ENCODE measurements at places on chromosomes 6 and 20.

DNA sequence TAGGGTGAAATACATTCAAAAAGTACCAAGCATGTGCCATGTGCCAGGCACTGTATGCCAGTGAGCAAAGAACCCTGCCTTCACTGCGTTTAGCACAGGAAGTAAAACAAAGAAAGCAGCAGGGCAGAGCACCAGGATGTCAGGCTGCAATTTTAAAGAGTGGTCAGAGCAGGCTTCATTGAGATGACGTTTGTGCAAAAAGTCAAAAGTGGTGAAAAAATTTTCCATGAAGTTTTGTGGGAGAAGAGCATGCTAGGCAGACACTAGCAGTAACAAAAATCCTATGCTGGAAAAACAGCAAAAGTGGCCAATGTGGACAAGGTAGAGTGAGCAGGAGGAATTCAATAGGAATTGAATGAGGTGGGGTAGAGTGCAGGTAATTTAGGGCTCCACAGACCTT, 31.3 kb downstream of the AKIRIN2 start:
- no peak for DNase-seq

DNA sequence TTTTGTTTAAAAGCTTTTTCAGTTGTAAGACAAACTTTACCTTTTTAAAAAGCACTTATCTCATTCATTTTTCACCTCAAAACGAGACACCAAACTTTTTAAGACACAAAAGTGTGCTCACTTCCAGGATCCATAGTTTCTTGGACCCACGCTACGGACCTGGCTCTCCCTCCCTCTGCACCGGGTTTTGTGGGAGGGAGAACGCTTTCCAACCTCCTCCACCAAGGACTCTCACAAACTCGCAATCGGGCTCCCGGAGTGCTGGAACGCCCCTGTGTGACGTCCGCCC, 436 bp downstream of the CAGE1 start:
- DNase-seq = peak; percentile 30

DNA sequence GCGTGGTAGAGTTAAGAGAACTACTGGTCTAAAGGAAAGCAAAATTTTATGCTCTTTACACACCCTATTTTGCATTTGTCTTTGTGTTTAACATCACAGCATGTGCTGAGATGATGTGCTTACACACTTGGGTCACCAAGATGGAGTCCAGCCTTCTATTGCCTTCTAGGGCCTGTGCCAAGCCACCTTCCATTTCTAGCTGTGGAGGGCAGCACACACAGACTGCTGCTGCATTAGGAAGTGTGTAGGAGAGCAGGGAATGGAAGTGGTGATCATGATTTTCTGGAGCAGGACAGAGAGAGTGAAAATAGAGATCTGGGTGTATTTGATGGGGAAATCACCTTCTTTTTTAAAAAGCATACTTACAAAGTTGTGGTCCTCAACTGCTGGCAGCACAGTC, 191.6 kb downstream of the SOX4 start:
- no peak for DNase-seq

DNA sequence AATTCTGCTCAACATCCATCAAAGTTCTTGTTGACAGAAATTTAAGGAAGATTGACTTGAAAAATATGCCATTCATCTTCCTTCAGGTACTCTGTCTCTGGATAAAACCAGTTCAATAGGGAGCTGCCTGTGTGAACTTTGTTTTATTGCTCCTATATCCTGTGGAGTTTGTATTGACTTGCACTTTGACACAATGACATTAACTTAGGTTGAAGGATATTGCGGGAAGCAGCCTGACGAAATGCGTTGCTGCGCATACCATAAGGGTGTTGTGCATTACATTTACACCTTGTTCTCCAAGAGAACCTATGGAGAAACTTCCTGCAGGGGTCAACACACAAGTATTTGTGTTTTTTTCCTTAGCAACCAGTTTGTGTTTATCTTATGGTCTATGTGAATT, 185.4 kb upstream of the GRIK2 start:
- DNase-seq = no peak

- no peak for DNase-seq
Measured at GRCh38 chr6:13427801-13428582, 59.4 kb downstream of the GFOD1 start.

- DNase-seq = no peak
Measured at GRCh38 chr6:143621876-143622605, 55.7 kb upstream of the PHACTR2 start.

DNA sequence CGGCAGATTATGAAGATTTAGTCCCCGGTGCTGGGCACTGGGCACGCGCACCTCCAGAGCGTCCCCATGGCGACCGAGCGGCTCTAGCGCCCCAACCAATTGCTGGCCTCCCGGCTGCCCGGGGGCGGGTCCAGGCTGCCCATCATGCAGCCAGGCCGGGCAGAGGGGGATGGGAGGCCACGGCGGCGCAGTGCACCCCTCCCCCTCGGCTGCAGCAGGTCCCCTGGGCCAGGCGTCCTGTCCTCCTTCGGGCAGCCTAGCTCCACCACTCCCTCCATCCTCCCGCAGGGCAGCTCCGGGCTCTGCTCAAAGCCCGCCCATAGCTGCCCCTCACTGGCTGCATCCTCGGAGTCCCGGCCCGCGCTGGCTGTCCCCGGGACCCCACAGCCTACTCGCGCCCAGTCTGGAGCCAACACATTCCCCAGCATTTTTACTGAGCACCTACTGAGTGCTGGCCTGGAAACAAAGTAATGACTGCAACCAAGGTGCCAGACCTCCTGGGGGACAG, 99.4 kb downstream of the ASXL1 start:
- DNase-seq = no peak

DNA sequence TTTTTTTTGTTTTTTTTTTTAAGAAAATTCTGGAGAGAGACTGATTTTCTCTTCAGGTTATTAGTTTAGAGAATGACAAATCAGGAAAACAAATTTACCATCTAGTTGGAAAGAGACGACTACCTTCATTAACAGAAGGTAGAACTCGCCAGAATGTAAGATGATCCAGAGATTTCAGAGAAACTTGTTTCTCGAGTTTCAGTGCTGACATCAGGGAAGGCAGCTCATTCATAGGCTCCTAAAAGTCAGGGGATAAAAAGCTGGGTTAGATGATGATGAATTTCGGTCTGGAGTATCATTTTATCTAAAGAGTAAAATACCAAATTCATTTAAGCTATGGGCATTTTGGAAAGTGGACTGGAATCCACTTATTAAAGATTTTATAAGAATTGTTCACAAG, 27.9 kb downstream of the ZNF334 start:
- DNase-seq = no peak

DNA sequence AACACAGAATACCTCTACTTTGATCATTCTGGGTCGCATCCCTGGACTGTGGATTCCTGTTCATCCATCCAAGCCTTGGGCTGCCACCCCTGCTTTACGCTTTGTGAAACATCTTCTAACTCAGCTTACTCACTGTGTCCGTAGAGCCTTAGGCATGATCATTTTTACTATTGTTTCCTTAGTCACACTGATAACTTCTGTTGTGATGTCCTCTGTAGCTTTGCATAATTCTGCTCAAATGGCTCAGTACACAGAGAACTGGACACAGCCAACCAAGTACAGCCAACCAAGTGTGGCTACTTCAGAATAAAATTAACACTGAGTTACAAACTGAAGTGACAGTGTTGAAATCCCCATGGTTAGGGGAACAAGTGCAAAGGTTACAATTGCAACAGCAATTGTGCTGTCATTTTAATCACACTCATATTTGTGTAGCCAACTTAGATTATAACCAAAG, 8.6 kb upstream of the FKBP1A start:
- DNase-seq = no peak

- DNase-seq = no peak
Measured at GRCh38 chr6:53165293-53165692, 16.7 kb upstream of the GCM1 start.

- DNase-seq = no peak
Measured at GRCh38 chr6:161353208-161353613, 79.3 kb upstream of the AGPAT4 start.

GRCh38 chr20:51930775-51931174, 128.5 kb upstream of the SALL4 start:
- DNase-seq = no peak

GRCh38 chr20:36440370-36441026, 100.8 kb upstream of the MYL9 start:
- no peak for DNase-seq

DNA sequence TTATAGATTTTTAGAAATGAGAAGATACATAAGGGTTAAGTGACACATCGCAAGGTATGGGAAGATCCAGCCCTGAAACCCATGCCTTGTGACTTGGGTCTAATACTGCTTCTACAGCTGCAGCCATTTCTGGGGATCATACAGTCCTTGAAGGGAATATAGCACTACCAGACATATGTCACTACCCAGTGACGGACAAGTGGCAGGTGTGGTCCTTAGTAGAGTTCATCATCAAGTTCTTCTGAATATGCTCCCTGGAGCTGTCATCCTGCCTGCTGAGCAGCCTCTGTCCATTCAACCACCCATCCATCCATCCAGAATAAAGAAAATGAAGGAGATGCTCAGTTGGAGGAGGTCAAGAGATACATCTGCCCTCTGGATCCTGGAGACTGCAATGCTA, 118.6 kb upstream of the ASF1A start:
- DNase-seq = no peak

GRCh38 chr6:26016245-26016962, 53.8 kb downstream of the TRIM38 start:
- no peak for DNase-seq

- DNase-seq = no peak
Measured at GRCh38 chr20:51159303-51159702, 136.4 kb upstream of the KCNG1 start.

DNA sequence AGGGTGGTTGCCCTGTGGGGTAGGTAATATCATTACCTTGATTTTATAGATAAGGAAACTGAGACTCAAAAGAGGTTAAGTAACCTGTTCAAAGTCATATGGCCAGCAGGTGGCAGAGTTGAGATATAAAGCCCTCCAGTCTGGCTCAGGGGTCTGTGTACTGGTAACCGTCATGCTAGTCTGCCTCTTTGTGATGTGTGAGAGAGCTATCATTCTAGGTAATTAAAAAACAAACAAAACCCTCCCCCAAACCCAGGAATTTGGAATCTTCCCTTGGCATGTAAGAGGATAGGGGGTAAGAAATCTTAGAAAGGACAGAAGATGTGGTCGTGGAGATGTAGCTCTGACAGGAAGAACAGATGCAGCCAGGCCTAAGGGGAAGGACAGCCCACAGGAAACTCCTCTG, 206.0 kb downstream of the CDC5L start:
- DNase-seq = peak; percentile 41

DNA sequence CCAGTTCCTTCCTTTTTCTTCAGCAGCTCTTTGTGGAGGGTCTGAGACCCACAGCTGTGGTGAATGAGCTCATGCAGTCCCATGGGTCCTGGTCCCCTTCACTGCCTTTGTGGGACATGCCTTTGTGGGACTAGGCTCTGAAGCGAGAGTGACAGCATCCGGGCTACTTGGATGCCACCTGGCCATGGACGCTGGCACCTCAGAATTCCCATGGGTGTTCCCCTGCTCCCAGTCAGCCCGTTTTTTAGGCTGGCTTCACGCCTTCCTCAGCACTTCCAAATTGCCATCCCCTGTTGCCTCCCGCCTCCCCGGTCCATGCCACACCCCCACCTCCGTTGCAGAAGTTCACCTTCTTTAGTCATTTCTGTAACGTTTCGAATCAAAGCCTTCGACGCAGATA, 45.1 kb downstream of the RAMACL start:
- no peak for DNase-seq

- no peak for DNase-seq
Measured at GRCh38 chr6:107712665-107713551, 111.2 kb downstream of the SCML4 start.

DNA sequence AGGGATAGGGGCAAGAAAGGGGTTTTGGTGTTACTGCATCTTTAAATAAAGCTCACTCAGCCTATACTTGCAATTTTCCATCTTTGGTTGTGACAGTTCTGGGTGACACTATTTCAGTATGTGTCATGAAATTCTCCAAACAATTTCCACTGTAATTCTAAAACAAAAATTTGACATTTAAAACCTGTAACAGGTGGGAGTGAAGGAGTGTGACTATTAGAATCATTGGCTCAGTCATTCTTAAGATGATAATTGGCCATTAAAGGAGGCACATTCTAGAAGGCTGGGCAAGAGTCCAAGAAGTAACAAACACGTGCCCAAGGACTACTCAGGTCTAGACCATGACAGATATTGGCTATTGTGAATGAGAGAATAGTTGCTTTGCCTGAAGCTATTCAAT, 153.3 kb upstream of the ARG1 start:
- no peak for DNase-seq

DNA sequence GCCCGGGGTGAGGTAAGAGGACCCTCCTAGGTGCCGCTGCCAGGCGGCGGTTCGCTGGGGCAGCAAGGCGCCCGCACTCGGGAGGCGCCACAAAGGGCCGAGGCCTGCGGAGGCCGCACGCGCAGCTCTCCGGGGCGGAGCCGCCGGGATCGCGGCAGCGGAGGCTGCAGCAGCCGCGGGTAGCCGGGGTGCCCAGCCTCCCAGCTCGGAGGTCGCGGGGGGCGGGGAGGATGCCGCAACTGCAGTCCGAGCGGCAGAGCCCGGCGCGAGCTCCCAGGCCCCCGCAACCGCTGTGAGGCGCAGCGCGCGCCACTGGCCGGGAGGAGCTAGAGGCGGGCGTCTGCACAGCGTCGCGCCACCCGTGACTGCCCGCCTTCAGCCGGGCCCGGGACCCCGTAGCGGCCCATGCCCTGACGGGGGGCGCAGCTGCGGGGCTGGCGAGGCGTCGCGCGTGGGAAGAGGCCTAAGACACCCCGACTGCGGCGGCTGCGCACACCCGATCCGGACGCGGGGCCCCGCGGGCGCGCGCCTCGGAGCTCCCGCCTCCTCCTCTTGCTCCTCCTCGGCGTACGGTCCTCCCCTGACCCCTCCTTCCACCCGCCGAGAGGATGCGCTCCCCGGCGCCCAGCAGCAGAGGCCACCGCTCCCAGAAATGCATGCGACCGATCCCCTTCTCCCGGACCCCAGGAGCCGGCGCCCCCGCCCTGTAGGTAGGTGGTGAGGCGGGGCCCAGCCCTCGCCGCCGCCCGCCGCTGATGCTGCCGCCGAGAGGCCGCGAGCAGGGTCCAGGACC, at the start of gene NCOA7:
Gene NCOA7, plus strand, starts transcription at position 603 of the 793 bp plus-strand sequence. CDS start 24,395 bp downstream, outside the sequence.
- DNase-seq = peak; percentile 69

- no peak for DNase-seq
Measured at GRCh38 chr6:157966589-157966977, 15.1 kb upstream of the SYNJ2 start.

GRCh38 chr6:43125119-43125518, 46.0 kb upstream of the SRF start:
- DNase-seq = no peak
